ENCODE measurements at places on chromosomes 1 and 21.
A peak's percentile ranks its signal among the peaks of the same experiment; 100 is the strongest.

GRCh38 chr1:84303314-84303830 is 1.9 kb downstream of the SAMD13 start:
- DNase-seq, result no peak

DNA sequence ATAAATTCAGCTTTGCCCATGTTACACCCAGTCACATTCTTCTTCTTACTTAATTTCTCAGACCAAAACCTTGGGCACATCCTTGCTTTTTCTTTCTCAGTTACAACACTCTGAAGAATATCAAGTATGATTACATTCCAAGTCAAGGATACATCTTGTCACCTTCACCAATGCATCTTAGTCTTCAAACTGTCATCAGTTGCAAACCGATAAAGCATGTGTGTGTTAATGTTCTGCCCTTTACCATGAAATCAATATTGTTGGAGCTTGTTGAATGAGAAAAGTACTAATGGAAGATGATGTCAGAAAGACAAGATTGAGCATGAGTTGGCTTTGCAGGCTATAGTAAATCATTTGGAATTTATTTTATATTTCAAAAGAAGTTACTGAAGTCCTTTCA is 764.6 kb downstream of the NCAM2 start:
- DNase-seq, result no peak

DNA sequence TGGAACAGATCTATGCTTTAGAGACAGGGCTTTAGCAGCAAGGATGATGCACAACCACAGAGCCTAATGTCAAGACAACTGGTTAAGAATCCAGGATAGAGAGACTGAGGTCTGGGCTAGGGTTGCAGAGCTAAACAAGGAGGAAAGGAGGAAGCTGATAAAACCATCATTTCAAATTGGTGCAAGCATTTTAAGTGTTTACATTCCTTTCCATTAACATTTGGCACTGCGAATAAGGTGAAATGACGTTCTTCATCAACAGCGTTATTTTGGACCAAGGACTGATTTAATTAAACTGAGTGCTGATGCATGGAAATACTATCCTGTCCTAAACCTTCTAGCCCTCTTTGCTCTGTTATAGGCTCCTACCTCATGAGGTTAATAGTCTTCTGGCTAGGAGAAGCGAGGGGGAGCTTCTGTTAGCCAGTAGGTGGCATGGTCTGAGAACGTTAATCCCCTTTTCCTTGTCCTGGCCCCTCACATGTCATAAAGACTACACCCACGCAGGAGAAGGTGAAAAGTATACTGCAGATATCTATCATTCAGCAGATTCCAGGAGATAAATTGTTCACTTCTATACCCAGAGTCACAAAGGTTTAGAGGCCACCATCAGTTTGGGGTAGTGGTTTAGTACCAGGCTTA is 7.6 kb upstream of the C1orf21 start:
- DNase-seq, result no peak

DNA sequence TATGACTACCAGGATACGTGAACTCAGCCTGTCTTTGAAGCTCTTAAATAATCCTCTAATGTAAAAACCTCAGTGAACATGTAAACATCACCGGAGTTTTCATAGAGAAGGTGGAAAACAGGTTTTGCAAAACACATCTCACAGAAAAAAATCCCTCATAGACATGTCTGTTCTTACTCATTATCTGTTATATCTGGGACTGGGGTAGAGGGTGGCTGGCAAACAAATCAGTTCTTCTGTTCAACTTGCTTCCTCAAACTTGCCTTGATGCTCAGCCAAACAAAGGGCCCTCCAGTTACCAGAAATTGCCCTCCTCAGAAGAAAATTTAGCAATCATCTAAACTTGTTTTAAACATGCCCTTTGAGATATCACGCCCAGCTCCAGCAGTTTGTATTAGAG is 66.1 kb upstream of the CXADR start:
- no peak for DNase-seq

DNA sequence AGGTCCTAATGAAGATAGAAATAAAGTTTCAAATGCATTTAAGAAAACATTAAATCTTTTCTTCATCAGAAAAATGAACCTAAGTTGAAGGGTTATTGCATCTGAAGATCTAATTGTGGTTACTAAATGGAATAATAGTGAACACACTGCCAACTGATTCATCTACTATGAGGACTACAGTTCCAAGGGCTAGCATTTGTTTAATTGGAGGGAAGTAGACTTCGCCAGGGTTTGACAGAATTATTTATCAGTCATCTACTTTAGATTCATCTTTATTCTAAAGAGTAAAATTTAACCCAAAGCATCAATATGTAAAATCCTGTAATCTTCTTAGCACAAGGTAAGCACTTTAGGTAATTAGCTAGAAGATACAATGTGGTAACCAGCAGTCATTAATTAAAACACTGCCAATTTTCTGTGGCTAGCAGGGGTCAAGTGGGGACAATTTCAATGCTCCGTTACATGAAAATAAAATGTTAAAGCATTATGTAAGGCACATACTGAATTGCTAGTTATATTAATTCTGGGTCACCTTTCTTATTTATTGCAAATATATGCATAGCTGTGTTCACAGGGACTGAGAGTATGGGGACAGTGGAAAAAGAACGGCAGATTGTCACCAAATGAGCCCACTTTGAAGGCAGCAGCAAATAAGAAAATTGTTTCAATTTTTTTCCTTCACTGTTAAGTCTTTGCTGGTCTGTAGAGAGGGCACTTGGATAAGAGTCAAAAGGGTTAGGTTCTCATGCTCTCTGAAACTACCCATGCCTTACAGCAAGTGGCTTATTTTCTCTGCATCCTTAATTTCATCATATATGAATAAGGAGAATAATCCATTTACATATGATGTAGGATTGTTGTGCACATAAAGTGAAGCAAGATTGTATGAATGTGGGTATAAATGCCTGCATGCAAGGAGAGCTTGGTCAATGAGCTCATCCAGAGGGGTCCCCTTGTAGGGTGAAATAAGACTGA is 416.0 kb downstream of the PCP4 start:
- DNase-seq, result no peak

DNA sequence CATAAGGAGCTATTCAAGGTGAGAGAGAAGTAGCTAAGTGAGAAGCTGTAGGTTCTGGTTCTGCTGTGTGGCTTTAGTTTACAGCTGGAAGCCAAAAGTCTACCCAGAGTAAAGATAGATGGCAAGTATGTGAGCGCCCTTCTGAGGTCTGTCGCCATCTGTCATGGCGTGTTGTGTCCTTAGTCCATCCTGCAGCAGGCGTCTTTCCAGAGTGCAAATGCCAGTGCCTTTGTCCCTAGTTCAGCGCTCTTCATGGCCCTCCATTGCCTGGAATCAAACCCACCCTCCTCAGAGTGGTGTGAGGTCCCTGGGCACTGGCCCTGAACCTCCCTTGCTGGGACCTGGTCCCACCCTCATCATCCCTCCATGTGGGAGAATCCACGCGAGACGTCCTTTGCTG is 96.6 kb downstream of the ADARB1 start:
- DNase-seq, result no peak

DNA sequence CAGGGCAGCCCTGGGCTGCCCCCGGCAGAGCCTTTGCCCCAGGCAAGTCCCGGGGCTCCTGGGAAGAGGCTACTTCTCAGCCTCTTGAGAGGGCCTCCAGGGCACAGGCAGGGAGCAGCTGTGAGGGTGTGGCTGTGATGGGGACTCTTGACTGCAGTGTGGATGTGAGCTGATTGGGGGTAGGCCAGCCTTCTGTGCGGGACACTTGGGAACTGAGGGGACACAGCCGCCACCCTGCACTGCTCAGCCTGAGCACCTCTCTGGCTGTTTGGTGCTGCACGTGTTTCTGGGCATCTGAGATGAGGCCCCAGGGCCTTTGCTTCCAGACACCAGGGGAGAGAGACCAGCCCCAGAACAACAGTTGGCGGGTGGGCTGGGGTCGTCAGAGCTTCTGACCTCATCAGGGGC is 62.1 kb downstream of the SKI start:
- no peak for DNase-seq

DNA sequence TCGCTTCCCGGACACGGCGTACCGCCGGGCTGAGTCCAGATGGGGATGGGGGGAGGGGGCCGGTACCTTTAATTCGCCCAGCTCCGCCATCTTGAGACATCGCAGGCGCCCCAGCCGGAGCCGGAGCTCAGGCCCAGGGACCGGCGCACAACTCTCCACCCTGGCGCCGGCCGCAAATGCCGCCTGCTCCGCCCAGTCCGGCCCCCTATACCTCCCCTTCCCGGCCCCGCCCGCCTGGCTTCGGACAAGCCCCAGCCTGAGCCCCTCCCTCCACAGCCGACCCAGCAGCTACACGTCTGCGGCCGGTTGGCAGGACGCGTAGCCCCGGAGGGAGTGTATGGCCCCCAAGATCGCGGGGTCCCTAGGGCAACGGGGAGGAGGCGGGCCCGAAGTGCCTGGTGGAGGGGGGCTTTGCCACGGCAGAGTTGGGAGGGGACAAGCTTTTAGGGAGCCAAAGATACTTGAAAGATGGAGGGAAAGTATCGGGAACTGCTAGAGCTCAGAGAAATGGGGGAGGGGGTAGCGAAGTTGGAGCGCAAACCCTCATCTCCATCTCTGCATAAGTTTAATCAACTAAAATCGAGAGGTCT is at the start of gene PIAS3:
PIAS3 (minus strand) TSS at position 181 of the 590 bp plus-strand sequence; CDS start at position 90, 91 bp downstream.
- peak; percentile 74 for DNase-seq

DNA sequence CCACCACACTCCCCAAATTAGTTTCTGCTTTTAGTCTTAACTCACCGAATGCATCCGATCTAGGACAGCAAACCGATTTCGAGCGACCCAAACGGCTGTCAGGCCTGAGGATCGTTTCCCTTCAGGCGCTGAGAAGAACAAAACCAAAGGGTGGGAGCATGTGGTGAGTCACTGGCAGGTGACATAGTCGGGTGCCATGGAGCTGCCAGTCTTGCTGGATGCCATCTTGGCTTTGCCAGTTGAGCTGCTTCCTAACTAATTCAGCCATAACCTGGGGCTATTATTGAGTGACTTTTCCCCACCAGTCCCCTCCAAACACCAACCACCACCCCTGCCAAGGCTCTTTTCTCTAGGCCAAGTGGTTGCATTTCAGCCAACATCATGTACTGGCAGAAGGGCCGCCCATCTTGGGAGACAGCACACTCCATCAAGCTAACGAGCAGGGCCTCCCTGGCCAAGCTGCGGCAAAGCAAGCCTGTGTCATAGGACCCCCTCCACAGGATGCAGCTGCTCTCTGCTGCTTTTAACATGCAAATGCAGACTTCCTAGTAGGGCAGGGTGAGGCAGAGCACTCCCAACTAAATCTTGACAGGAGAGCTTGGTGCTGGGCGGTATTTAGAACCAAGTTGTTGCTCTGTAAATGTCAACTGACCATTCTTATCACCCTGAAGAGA is 22.3 kb upstream of the PEX19 start:
- DNase-seq, result no peak

- DNase-seq, result peak; percentile 38
These were observed at the start of gene CXADR for GRCh38 chr21:17512253-17513213. Gene CXADR (plus strand): TSS chr21:17513043. CDS start chr21:17513130, 87 bp downstream.

- no peak for DNase-seq
These were observed 3.8 kb downstream of the ZNF672 start for GRCh38 chr1:248841702-248842395.

- no peak for DNase-seq
These were observed 141.6 kb upstream of the SLC45A1 start for GRCh38 chr1:8176279-8176678.

DNA sequence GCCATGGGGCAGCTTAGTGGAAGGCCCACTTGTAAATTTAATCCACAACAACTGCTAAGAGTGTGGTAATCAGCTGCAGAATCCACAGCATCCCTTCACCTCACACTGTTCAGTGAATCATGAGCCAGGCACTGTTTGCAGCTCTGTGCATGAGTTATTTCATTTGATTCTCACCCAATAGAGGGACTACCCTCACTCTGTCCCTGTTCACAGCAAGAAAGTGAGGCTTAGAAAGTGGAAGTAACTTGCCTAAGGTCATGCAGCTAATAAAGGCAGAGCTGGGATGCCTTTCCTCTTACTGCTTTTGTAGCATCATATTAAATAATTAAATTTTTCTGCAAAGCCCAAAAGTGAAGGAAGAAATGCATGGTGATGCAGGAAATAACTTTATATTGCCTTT is 346.5 kb upstream of the PLD5 start:
- no peak for DNase-seq

DNA sequence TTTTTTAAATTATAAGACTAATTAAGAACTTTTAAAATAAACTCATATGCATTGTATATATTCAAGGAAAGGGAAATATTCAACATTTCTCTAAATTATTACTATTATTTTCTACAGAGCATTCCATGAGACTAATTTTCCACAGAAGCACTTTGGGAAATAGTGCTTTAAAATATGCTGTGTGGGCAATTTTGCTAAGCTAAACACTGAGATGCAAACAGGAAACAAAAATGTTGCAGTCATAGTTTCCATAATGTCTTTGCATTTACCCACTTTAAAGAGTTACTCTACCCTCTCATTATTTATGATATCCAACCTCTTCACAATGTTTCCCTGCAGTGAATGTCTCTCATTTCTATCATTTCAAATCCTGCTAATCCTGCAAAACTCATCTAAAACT is 269.6 kb upstream of the BEND5 start:
- DNase-seq, result no peak

DNA sequence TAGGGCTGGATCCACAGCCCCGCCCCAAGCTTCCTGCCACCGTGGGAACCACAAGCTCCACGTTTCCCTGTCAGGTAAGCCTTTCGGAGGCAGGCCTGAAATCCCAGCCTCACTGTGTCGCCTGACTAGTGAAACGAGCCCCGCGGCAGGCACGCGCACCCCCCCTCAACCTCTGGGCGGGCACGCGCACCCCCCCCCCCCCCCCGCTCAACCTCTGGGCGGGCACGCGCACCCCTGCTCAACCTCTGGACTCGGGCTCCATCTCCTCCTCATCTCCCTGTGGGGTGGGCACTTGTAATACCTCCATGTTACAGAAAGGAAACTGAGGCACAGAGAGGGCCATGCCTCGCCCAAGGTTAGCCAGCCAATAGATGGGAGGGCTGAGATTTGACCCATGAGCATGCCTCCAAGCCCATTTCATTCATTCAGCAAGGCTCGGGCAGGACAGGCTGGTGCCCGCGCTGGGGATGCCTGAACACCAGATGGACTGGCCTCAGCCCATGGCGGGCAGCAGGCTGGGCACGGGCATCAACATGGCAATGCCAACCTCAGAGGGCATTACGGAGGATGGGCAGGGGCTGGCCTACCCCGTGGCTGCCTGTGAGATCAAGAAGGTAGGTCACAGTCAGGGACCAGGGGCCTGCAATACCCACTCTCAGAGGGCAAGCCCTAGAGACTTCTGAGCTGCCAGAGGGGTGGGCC is 4.7 kb downstream of the CFAP410 start:
- DNase-seq, result no peak

DNA sequence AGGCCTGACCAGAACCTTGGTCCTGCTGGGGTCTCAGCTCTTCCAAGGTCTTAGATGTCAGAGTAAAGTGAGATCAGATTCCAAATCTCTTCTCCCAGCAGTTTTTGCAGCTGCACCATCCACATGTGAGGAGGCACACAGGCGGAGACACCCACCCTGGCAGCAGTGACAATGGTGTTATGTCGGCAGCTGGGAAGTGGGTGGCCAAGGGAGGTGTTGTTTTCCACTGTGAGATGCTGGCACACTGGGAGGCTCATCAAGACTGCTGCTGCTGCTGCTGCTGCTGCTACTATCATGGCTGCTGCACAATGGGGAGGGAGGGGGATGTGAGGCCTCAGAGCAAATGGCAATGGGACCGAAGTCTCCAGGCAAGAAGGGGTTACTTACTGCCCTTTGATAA is 23.6 kb downstream of the CAMK2N1 start:
- DNase-seq, result no peak

Measured in stimulated activated CD8-positive, alpha-beta memory T cell treated with anti-CD3 and anti-CD28 coated beads, Interleukin-15, amount 100 ng/mL, for 24 hours (primary cell).